ENCODE measurements at places on chromosomes 12 and 14.
A peak's percentile ranks its signal among the peaks of the same experiment; 100 is the strongest.

GRCh38 chr12:49022558-49023178 lies 4.1 kb upstream of the PRKAG1 start:
- DNase-seq, result no peak

DNA sequence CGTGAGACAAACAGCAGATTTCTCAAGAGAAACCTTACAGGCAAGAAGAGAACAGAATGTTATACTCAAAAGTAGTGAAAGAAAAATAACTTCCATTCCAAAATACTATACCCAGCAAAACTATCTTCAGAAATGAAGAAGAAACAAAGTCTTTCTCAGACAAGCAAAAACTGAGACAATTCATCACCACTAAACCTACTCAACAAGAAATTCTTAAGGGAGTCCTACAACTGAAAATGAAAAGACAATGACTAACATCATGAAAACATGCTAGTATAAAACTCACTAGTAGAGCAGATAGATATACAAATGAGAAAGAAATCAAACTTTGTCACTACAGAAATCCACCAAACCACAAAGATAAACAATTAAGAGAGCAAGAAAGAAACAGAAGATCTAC lies 106.5 kb downstream of the CEP83 start:
- no peak for DNase-seq

DNA sequence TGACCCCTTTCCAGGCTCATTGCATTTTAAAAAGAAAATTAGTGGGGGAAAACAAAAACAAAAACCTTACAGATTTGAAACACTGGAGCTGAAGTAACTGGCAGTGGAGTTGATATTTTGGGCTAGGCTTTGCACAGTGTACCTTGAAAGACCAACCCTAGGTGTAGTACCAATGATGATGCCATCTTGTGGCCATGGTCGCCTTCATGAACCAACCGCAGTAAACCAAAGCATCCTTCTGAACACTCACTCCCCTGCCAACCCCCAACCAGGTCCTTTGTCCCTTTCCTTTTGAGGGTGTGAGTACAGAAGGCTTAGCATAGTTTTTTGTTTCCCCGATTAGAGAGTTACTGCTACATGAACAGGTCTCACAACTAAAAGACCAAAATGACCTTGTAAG lies 5.9 kb downstream of the TOMM20L start:
- DNase-seq, result no peak

DNA sequence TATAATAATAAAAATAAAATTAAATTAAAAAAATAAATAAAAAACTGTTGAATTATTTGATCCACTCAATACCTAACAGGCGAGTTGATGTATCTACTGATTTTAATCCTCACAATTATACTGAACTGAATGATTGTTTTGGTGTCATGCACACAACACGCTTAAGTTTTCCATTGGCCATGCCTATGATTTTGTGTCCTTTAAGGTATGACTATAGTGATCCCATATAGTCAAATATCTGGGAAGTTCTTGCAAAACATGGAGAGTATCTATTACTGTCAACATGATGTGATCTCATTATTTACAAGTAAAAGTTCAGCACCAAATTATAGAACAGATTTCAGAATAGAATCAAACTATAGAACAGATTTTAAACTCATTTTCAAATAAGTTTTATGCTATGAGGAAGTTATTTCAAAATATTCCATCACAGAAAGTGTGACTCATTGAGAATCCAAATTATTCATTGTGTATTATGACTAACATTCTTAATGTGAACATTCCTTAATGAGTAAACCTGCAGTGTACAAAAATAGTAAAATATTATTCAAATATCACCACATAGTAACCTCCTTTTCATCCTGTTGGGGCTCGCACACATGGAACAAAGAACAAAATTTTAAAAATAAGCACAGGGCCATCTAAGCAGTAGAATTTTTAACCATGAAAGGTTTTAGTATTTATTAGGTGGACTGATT lies 190.4 kb downstream of the SLC25A21 start:
- DNase-seq, result no peak

- no peak for DNase-seq
These were observed 24.0 kb upstream of the EVL start for GRCh38 chr14:100041271-100041670.

DNA sequence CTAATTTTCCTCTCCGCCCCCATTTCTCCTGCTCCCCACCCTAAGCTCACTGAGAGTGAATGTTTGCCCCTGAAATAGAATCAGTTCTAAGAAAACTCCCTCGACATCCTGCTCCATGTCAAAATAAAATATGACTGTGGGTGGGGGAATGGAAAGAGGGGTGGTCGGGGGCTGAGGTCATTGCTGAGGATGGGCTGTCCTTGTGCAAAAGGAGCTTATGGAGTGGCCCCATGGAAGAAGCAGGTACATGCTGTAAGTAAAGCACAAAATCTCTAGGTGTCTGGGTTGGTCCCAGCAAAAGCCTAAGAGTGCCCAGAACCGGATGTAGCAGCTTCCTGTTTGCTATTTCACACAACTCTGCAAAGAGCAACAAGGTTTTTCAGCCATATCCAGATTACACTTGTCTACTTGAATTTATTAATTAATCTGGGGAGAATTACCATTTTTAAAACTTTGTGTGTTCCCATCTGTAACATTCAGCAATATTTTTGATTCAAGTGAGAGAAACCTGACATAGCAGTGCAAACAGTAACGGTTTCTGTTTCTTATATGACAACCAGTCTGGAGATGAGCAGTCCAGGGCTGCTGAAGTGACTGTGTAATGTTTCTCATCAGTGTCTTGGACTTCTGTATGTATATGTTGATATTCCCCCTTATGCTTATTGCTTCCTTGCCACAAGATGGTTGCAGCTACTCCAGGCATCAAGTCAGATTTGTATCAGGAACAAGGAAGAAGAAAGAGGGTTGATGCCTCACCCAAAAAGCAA lies 40.4 kb upstream of the GZMB start:
- DNase-seq, result no peak

- DNase-seq, result no peak
These were observed 81.3 kb upstream of the BTG1 start for GRCh38 chr12:92226961-92227360.

DNA sequence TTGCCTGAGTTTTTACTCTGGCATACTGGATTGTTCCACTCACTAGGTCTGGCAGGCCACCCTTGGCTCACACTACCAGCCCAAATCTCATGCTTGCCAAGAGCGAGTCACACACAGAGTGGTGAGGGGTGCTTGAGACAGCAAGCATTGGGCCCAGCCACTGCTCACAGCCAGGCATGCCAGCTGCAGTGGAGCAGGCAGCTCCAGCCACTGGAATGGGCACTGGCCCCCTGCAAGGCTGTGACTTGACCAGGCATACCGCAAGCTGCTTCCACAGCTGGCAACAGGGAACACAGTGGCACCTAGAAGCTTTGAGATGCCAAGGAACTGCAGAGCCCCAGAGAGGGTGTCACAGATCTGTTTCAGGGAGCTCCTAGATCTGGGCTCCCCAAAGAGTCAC lies 488.5 kb downstream of the LRFN5 start:
- DNase-seq, result no peak

DNA sequence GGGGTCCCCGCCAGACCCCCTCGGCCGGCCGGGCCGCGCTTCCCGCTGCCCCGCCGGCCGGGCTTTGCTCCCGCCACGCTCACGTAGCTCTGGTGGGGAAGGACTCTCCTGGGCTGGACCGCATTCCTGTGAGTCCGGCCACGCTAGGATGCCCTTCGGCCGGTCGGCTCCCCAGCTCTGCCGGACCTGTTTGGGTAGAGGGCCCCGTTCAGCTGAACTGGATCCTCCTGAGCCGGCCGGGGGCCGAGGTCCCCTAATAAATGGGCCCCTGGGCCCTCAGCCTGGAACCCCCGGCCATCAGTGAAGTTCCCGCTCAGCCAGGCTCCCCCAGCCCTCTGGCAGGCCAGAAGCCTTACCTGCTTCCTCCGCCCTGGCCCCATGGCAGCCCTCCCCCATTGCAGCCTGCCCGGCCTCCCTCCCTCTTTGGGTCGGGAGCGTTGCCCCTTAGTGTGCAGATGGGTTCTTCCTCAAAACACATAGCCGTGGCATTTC lies 593 bp downstream of the UNC119B start:
- DNase-seq, result peak; percentile 84

- DNase-seq, result no peak
These were observed 107.3 kb downstream of the CRADD start for GRCh38 chr12:93784339-93785086.

DNA sequence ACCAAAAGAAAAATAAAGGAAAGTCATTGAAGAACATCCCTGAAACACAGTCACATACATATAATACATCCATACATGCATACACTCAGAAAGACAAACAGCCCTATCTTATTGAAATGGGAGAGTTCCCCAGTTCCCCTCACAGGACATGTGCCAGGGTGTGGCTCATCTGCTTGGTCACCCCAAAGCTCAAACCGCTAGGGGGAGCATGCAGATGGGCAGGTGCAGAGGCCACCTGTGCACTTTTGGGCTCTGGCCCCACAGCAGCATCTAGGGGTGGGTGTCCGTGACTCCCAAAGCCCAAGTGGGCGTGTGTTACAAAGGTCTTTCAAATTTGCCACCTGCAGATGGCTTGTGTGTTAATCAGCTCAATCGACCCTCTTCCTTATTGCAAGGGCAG lies 75.2 kb downstream of the CMAS start:
- no peak for DNase-seq

DNA sequence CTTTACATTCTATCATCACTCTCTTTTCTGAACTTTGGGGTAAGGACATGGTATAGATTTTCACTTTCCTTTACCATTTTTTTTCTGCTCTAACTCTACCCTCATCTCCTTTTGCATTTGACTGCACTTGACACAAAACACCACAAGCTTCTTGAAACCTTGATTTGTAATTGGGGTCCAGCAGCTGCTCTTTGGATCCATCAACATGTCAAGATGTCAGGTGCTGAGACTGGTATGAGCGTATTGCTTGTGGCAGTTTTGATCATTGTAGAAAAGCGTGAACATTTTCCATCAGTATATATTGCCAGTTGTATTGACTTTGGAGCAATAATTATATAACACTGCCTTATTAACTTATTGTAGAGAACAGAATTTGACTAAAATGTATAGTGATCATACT lies 838.6 kb downstream of the TRHDE start:
- no peak for DNase-seq

DNA sequence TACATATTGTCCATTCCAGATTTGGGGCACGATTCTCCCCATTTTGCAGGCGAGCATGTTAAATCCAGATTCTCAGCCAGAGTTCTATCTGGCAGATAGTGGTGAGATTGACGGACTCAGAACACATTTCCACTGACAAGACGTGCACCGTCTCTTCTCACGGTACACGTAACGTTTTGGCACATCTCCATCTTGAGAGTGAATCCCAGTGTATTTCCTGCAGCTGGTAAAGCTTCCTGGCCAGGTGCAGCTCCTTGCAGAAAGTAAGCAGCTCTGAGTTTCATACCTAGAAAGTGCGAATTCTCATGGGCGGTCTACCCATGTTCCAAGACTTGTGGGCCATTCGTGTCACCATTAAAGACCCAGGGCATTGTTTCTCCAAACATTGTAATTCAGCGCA lies 102.6 kb downstream of the TSPAN9 start:
- no peak for DNase-seq

DNA sequence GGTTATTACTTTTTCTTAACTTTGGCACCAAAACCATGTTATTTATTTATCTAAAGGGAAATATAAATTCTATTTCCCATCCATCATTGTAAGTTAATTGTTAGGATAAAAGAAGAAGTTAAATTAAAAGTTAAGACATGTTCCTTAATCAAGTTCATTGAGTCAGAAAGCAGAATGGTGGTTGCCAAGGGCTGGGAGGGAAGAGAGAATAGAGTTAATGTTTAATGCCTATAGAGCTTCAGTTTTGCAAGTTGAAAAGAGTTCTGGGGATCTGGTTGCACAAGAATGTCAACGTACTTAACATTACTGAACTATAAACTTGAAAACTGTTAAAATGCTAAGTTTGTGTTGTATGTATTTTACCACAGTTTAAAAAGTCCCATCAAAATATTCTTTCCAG lies 63.2 kb upstream of the NR2C1 start:
- no peak for DNase-seq

DNA sequence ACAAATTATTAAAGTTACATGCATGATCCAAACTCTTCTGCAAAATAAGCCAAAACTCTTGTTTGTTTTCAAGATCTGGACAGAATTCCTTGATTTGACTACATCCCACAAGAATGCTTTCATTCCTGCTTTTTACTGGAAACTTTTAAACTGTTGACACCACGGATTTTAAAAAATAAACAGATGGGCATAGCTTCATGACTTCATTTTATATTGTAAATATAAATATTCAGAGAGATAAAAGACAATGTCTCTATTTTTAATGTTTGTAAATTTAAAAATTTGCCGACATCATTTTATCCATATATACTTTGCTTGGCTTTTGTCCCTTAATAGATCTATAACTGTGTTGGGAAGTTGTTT lies 134.3 kb upstream of the DCN start:
- DNase-seq, result no peak

GRCh38 chr14:98014851-98015615 lies 1217.9 kb downstream of the VRK1 start:
- DNase-seq, result no peak

DNA sequence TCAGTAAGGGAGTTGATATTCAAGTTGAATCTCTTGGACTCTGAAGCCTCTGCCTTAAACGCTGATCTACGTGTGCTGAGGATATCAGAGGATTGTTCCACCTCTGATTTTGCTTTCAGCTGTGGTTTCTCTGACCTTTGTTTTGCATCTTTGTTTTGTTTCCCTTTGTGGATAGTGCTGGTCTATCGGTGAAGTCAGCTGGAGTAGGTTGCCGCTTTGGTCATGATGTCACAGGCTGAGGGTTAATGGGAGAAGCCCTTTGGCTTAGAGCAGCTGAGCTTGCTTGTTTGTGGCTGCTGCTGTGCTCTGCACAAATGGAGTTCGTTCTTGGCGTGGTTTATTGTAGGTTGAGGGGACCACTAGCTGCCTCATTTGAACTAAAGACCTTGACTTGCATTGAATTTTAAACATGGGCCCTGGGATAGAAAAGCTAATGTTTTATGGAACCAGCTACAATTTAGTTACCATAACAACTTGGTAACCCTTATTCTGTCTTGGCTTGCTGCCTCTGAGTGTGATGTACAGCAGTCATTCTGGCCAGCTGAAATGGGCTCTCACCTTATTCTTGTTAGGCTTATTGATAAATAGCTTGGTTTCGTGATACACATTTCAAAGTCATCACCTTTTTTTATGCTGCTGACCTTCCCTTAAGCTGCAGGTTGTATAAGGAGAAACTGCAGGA lies 284.5 kb upstream of the E2F7 start:
- DNase-seq, result no peak

- DNase-seq, result no peak
These were observed 8.5 kb downstream of the BTG1 start for GRCh38 chr12:92136965-92137721.

- no peak for DNase-seq
These were observed 42.3 kb downstream of the MIA2 start for GRCh38 chr14:39276005-39276404.

DNA sequence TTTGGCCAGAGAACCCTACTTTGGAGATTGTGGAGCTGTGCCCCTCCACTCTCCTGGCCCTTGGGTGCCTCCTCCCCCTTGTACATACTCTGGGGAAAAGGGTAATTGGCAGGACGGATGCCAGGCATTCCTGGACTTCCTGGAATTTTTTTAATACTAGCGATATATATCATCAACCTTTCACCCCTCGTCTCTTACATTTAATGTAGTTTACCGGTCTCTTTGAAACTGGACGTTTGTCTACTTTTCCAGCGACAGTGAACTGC lies 767 bp upstream of the CRY1 start:
- DNase-seq, result no peak

All from pancreas (tissue), 10 donors.